ENCODE measurements at places on chromosomes 1 and 21.

GRCh38 chr1:160841079-160841478 lies 21.6 kb downstream of the CD244 start:
- no peak for DNase-seq

DNA sequence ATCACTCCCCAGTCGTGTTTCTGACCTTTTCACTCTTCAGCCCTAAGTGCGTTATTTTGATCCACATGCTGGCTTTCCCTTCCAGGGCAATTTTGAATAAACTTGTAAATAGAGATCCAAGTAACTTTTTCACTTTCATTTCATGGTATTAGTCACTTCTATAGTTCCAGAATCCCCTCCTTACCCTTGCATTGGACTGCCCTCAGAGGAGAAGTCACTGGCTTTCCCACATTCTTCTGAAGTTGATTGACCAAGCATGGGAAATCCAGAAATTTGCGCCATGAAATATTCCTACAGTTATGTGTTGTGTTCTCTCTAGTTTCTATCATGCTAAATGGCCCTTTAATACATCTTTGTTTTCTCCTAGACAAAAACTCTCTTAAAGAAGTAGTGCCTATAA lies 177.3 kb upstream of the GORAB start:
- no peak for DNase-seq

GRCh38 chr1:206651958-206652890 lies 16.9 kb downstream of the DYRK3 start:
- no peak for DNase-seq

GRCh38 chr1:43582162-43582566 lies 51.5 kb downstream of the PTPRF start:
- no peak for DNase-seq

- DNase-seq = no peak
These were observed 12.2 kb downstream of the SPATA46 start for GRCh38 chr1:162364498-162364897.

DNA sequence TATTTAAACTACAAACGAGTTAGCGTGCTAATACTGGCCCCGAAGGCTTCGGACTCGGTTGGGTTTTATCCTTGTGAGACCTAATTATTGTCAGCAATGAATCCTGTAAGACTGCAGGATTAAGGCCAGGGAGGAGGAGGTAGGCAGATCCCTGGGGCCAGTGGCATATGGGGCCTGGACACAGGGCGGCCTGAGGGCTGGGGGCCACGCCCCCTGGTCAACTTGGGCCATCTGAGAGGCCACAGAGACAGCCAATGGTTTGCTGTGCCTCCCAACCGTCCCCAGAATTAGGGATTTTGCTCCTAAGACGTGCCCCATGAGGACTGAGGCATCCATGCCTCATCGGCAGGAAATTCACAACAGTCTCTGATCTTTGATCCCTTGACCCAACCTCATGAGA lies 31.1 kb upstream of the DISP3 start:
- DNase-seq = no peak

GRCh38 chr21:30116479-30116878 lies 50.1 kb downstream of the CLDN17 start:
- DNase-seq = no peak

- no peak for DNase-seq
These were observed 92.9 kb upstream of the FGGY start for GRCh38 chr1:59204001-59204400.

GRCh38 chr1:37472281-37472680 lies 2.1 kb upstream of the ZC3H12A start:
- no peak for DNase-seq

GRCh38 chr21:21076491-21076890 lies 78.3 kb downstream of the NCAM2 start:
- no peak for DNase-seq

GRCh38 chr1:194813096-194813495 lies 1626.7 kb upstream of the B3GALT2 start:
- no peak for DNase-seq

DNA sequence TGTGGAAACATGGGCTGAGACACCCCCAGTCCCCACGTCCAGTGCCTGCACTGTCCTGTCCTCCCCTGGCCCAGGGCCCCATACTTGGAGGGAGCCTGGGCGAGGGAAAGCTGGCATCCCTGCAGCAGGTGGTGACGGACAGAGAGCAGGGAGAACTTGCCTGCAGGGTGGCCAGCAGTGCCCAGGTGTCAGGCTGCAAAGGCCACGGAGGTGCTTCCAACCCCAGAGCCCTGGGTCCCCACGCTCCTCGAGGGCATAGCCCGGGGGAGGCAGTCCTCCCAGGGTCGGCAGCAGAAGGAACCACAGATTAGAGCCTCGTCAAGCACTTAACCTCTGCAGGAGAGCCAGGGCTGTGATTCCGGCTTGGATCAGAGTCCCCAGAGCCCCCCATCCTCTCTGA lies 77.5 kb downstream of the ARHGEF16 start:
- DNase-seq = no peak

DNA sequence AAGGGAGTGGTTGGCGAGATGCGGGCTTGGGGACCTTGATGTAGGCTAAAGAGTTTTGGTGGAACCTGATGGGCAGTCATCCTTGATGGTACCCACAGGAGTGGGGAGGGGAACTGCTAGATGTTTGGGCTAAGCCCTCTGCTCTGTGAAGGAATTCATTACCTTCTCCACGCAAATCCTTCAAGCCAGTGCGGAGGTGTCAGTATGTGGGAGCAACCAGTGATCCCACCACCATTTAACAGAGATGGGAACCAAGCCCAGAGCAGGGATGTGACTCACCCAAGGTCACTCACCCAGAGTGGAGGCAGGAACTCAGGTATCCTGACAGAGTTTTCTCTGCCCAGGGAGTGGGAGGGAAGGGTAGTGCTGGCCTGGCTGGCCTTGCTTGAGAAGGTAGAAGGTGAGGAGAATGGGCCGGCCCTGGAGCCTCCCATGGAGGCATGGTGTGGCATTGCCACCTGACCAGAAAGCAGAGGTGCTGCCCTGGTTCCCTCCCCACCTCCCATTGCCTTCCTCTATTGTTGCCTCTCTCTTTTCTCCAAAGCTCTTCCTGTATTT lies 51.2 kb upstream of the STUM start:
- DNase-seq = no peak

- DNase-seq = no peak
These were observed 29.1 kb upstream of the NEK2 start for GRCh38 chr1:211704543-211704942.

GRCh38 chr1:210920716-210921694 lies 212.9 kb downstream of the KCNH1 start:
- no peak for DNase-seq

- DNase-seq = no peak
These were observed 45.4 kb upstream of the LRP8 start for GRCh38 chr1:53373246-53373645.

GRCh38 chr1:68129536-68130250 lies 79.3 kb upstream of the DIRAS3 start:
- no peak for DNase-seq

DNA sequence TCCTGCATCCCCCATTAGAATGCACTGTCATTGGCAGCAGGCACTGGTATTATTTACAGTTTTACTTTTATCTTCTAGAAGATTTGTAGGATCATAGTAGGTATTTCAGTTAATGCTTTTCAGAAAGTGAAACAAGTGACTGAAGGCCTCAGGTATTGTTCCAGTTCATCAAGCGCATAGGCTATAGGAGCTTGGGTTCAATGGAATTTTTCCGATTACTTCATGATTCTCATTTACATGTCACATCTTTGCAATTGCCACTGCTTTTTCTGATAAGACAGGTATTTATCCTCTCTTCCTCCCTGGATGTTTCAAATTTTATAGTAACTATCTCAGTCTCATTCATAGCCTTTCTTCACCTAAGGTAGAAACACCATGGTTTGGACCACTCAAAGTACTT lies 161.3 kb downstream of the NTPCR start:
- DNase-seq = no peak

DNA sequence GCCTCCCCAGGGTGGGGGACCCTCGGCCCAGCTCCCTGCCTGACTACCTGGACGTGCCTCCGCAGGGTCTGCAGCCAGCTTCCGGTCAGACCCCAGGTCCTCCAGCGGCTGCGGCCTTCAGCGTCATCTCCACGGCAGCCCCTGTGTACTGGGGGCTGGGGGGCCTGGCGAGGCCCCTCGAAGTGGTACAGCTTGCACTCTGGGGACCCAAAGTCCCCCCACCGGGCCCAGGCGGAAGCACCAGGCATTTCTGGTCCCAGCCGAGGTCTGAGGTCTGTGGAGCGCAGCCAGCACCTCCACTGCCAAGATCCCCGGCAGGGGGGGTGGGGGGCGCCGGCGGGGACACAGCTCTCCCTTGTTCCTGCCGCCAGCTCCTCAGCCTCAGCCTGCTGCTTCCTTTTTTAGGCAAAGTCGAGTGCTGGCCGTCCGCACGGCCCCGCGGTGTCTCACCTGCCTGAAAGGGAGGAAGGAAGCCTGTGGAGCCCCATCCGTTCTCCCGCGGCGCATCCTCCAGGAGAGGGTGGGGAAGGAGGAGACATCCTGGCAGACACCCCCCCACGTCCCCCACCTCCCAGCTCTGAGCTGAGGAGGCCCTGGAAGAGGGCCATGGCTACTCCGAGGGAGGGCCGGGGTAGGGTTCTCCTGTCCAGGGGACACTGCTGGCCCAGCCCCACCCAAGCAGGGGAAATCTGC lies 1.2 kb upstream of the VWA1 start:
- no peak for DNase-seq

GRCh38 chr21:24369746-24370145 lies 1237.5 kb downstream of the MRPL39 start:
- DNase-seq = no peak

DNA sequence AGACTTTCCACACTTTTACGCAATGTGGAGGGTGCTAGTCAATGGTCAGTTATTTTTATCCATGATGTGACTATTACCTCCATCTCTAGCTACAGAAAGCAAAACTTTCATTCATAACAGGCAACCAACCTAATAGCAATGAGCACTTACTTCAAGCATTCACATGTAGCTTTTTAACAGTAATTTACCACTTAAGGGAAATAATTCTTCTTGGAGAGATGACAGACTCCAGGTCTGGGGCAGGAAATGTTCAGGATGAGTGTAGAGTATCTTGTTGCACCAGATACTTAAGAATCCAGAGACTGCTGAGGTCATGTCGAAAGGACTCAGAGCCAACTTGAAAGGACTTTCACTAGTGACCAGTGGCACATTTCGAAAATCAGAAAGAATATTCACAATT lies 347.6 kb downstream of the CHRM3 start:
- DNase-seq = no peak

DNA sequence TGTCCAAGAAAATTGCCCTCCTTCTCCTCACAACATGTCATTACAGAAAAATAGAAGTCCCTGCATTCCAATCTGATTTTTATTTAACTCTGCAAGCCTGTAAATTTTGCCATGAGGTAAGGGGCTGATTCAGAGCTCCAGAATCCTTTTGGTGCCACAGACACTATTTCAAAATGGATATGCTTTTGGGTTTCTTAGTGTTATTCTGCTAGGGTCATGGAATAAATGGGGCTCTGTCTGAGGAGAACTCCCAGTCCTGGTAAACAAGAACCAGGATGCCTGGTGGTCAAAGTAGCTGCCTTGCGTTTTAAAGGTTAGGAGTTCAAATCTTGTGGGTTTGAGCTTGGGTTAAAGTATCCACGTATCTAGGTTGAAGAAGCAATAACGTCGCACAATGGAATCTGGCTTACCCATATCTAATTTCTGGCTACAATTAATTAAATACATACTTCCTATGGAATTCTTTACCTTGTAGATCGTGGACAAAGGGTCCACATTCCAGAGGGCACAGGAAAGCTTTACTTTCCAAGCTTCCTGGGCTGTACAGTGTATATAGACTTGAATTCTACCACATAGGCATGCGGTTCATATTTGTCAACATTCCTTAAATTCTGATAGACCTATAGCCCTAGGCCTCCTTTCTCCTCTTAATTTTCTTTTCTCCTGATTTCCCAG lies 98.0 kb upstream of the CDC42BPA start:
- no peak for DNase-seq

GRCh38 chr1:59138402-59138801 lies 158.5 kb upstream of the FGGY start:
- no peak for DNase-seq

- no peak for DNase-seq
These were observed 112.5 kb downstream of the PGBD5 start for GRCh38 chr1:230313453-230314141.

GRCh38 chr1:160821627-160822026 lies 25.7 kb downstream of the LY9 start:
- DNase-seq = no peak

- no peak for DNase-seq
These were observed 56.8 kb downstream of the KIAA0319L start for GRCh38 chr1:35500439-35500838.

DNA sequence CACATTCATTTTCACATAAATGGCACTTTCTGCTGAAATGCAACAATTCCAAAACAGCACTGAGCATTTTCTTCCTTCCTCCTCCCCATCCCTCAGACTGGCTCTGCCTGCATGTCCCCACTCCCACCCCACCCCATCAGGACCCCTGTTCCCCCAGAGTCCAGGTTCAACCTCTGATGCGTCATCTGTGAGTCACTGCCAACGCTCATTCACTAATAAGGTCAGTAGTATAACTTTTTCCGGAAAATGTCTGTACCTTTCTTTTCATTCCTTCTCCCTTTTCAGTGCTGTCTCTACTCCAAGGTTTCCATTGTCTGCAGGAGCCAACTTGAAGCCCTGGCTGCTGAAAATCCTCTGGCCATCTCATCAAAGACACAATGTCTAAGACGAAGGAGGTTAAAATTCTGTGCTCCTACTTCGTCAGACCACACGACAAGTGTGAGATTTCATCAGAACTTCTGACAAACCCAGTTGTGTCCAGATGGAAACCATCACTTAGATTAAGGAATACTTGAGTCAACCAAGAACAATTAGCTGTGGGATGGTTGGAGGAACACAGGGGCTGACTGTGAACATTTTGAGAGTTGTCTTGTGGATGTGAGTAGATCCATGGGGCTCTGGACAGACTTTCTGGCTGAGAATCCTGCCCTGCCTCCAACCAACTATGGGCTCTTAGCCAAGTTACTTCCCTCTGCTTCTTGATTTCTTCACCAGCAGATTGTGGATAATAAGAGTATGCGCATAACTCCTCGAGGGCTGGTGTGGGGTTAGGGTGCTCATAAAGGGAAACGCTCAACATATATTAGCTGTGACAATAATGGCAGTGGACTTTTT lies 35.6 kb upstream of the UTS2 start:
- DNase-seq = no peak

DNA sequence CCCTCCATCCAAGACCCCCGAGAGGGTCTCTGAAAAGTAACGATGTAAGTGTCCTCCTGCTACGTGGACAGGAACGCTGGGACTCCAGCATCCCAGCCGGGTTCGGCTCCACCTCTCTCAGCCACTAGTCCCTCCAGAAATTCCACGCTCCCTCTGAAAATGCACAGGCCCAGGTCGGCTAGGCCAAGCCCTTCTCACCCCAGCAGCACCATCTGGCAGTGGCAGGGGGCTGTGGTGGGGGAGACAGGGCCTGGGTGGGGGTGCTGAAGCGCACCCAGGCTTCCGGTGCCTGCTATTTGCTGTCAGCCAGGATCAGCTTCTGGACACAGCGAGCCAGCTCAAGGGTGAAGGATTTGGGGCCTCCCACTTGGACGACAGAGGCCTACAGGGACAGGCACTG lies 73.3 kb downstream of the ARHGEF16 start:
- DNase-seq = no peak
